ENCODE measurements at places on chromosomes 1 and 21. TPM values are rescaled to one million over a fixed set of nuclear protein-coding genes. Genes with fewer than 3 reads are reported as not detected.

Gene FAAH
- total RNA-seq = 1.2 TPM

DNA sequence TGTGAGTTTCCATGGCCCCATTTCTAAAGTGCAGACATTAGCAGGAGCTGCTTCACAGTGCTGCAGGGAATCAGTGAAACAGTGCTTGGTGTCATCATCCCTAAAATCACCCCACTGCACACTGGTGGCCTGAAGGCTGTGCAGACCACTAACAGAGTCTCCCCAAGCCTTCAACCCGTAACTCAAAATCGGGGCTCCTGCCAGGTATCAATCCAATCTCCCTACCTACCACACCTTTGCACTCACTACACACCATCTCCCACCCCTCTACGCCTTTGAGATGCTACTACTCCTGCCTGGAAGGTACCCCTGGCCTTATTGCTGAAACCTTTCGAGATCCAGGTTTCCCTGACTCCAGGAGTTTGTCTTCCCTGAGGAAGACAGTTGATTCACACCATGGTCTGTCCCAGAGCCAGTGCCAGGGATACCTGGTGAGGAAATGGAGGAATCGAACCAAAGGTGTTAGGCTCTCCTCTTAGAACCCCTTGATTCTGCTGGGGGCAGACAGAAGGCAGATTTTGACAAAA, 25.5 kb downstream of the SLC2A1 start:
- no peak overlapping the region for H3K4me3 ChIP-seq
- H3K27ac ChIP-seq = no peak overlapping the region
- peaks cover 23% of the 10 kb centered on the region for H3K4me1 ChIP-seq
- H3K27me3 ChIP-seq = no peaks in the 10 kb centered on the region

GRCh38 chr21:26451081-26451740, 121.9 kb downstream of the CYYR1 start:
- no peaks in the 10 kb centered on the region for H3K27me3 ChIP-seq
- H3K4me1 ChIP-seq = no peaks in the 10 kb centered on the region
- no peak overlapping the region for H3K27ac ChIP-seq
- no peaks in the 10 kb centered on the region for H3K36me3 ChIP-seq

DNA sequence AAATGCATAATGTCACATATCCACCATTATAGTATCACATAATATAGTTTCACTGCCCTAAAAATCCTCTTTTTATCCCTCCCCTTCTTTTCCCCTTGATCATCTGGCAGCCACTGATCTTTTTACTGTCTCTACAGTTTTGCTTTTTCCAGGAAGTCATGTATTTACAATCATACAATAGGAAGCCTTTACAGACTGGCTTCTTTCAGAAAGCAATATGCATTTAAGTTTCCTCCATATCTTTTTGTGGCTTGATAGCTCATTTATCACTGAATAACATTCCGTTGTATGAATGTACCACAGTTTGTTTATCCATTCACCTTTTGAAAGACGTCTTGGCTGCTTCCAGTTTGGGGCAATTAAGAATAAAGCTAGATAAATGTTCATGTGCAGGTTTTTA, 14.3 kb upstream of the WDTC1 start:
- H3K4me3 ChIP-seq = no peak overlapping the region
- no peaks in the 10 kb centered on the region for H3K36me3 ChIP-seq
- peak; percentile 27 for DNase-seq
- no peaks in the 10 kb centered on the region for H3K27me3 ChIP-seq

DNA sequence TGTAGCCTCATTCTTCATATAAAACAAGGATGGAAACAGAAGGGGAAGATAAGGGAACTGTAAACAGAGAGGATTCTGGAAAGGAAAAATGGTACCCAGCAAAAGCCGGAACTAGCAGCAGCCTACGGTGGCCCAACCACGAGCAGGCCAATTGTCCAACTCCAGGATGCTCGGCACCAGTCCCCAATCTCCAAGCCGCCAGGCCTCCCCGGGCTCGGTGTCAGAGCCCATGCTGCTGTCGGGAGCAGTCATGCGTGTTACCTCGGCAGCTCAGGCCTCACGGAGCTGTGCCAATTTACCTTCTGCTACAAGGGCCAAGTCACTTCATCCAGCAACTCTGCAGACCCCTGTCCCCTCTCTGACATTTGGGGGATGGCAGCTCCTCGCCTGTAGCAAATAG, 130.8 kb downstream of the ZBTB18 start:
- H3K4me3 ChIP-seq = no peak overlapping the region
- no peaks in the 10 kb centered on the region for H3K27me3 ChIP-seq
- no peak for DNase-seq
- no peak overlapping the region for H3K27ac ChIP-seq

- H3K27me3 ChIP-seq = no peaks in the 10 kb centered on the region
- no peaks in the 10 kb centered on the region for H3K36me3 ChIP-seq
- H3K4me3 ChIP-seq = no peak overlapping the region
- no peaks in the 10 kb centered on the region for H3K4me1 ChIP-seq
- DNase-seq = no peak
Observed at GRCh38 chr1:30462166-30462565, 261.2 kb downstream of the MATN1 start.

Measured in astrocyte (in vitro differentiated cells and primary cell).